ENCODE measurements at places on chromosomes 2 and 18. TPM values are rescaled to one million over a fixed set of nuclear protein-coding genes. Genes with fewer than 3 reads are reported as not detected.

The MARCO gene
- total RNA-seq, result 122 TPM

The TEX44 gene
- total RNA-seq, result not detected

The CFAP65 gene
- total RNA-seq, result 4.3 TPM

The CD226 gene
- 2.9 TPM for total RNA-seq

The GBX2 gene
- total RNA-seq, result not detected
